ENCODE measurements at places on chromosomes 3 and 15.

DNA sequence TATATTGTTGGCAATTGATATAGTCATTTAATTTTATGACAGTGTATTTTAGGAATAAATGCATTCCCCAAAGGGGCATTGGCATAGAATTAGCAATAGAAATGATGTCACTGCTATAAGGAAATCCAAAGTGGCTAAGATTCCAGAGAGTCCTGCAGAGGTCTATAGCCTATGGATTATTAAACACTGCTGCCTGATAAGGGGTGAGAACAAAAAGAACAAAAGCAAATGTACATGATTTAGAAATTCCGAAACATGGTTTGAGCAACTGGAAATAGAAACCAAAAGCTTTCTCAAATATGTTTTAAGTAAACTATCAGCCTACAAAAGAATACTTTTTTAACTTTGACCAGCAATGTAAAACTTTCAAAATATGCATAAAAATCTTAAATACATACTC, 280.1 kb upstream of the RASGRP1 start:
- DNase-seq: no peak

DNA sequence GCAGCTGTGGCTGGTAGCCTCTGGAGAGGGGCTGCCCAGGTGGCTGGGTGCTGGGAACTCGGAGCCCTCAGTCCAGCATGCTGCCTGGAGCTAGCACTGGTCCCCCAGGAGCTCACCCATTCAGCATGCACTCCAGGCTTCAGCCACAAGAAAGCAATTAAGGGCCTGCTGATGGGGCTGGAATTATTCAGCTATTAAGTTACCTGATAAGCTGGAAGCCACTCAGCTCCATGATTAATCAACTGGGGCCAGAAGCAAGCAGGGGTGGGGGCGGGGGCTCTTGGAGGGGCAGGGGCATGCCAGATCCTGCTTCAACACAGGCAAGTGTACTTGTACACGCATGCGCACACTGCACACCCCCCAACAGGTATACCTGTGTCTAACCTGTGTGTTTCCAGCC, 22.1 kb upstream of the TMEM115 start:
- DNase-seq: no peak

- no peak for DNase-seq
Measured at GRCh38 chr3:59016930-59017616, 32.8 kb downstream of the CFAP20DC start.

GRCh38 chr15:40452296-40453090, 11.7 kb downstream of the BAHD1 start:
- DNase-seq: no peak
